ENCODE measurements at places on chromosomes 3 and 15. TPM values are rescaled to one million over a fixed set of nuclear protein-coding genes. Genes with fewer than 3 reads are reported as not detected.
A peak's percentile ranks its signal among the peaks of the same experiment; 100 is the strongest.

Gene PROK2
- not detected for total RNA-seq

Gene ACKR2
- under 0.01 TPM for total RNA-seq

GRCh38 chr3:141482245-141482922 lies 4.4 kb upstream of the RASA2 start:
- H3K36me3 ChIP-seq = no peaks in the 10 kb centered on the region
- H3K27me3 ChIP-seq = no peaks in the 10 kb centered on the region
- H3K4me1 ChIP-seq = peaks cover 4% of the 10 kb centered on the region
- peak; percentile 76 for DNase-seq
- H3K4me3 ChIP-seq = no peak overlapping the region
- no peak overlapping the region for H3K27ac ChIP-seq

GRCh38 chr15:45796433-45796832 lies 161.6 kb downstream of the SQOR start:
- no peaks in the 10 kb centered on the region for H3K36me3 ChIP-seq
- no peak overlapping the region for H3K27ac ChIP-seq
- DNase-seq = no peak
- no peaks in the 10 kb centered on the region for H3K4me1 ChIP-seq

Gene COLQ
- total RNA-seq = 0.26 TPM

Gene CKMT1B
- not detected for total RNA-seq

Gene PCLAF
- total RNA-seq = 53.2 TPM

Gene EOGT
- 50.9 TPM for total RNA-seq

- no peak overlapping the region for H3K4me3 ChIP-seq
- no peak overlapping the region for H3K27ac ChIP-seq
- DNase-seq = no peak
- no peaks in the 10 kb centered on the region for H3K36me3 ChIP-seq
These were observed 830.0 kb upstream of the ALCAM start for GRCh38 chr3:104536715-104537114.

Gene ELL3
- 10.1 TPM for total RNA-seq

Gene C3orf80
- 0.26 TPM for total RNA-seq

Gene GOLGA6L22
- total RNA-seq = not detected

Gene RASL12
- total RNA-seq = 50.5 TPM

DNA sequence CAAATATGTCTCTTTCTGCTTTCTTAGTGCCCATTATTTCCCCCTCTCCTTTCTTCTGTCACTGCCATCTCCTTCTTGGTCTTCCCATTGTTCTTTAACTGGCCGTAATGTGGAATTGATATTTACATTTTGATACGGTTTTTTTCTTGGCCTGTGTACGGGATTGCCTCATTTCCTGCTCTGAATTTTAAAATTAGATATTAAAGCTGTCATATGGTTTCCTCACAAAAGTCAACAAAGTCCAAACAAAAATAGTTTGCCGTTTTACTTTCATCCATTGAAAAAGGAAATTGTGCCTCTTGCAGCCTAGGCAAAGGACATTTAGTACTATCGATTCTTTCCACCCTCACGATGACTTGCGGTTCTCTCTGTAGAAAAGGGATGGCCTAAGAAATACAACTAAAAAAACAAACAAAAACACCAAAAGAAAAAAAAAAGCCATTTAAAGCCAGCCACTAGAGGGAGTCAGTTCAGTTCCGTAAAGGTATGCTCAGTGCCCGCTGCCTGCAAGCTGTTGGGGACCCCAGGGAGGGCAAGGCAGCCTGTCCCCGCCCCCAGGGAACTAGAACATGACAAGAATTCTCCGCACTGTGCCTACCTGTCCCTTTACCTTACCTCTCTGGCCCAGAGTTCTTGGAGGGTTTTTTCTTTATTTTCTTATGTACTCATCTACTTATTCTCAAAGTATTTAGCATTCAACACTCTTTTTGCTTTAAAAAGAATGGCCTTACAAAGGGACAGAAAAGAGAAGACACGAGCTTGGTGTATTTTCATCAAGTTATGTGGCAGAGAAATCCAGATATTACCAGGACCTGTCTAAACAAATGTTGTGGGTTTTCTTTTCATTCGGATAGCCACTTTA lies 30.0 kb upstream of the NR2E3 start:
- no peaks in the 10 kb centered on the region for H3K27me3 ChIP-seq
- no peaks in the 10 kb centered on the region for H3K4me1 ChIP-seq
- DNase-seq = peak; percentile 84
- H3K4me3 ChIP-seq = no peak overlapping the region
- peak overlapping the region; percentile 33 for H3K27ac ChIP-seq

GRCh38 chr3:69751074-69751476 lies 11.8 kb downstream of the MITF start:
- H3K27me3 ChIP-seq = no peaks in the 10 kb centered on the region
- no peak for DNase-seq
- H3K4me3 ChIP-seq = no peak overlapping the region

DNA sequence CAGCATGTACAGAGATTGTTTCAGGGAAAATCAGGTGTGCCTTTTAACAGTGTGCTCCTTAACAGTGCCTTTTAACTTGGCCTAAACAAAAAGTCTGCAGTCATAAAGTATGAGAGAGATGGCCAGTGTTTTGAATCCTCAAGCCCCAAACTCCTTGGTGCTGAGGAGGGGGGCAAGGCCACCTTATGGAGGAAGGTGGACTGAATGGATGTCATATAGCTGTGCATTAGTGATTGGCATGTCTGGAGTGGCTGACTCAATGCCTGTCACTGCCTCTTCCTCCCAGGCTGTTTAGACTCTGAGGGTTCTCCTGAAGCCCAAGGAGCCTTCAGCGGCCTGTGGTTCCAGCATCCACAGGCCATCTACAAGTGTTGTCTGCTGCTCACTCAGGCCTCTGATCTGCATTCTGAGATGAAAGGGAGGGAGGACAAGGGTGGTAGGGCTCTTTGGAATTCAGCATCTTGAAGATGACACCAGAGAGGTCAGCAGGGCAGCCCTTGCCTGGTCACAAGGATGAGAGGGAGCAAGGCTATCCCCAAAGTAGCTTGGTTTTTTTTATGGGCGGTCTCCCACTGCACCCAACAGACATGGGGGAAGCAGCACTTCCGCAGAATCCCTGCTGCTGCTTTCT lies 1.5 kb downstream of the FOXL2NB start:
- H3K27me3 ChIP-seq = peaks cover 86% of the 10 kb centered on the region
- H3K36me3 ChIP-seq = no peaks in the 10 kb centered on the region
- H3K4me1 ChIP-seq = no peaks in the 10 kb centered on the region
- H3K27ac ChIP-seq = no peak overlapping the region
